ENCODE measurements at places on chromosomes 1 and 21. TPM values are rescaled to one million over a fixed set of nuclear protein-coding genes. Genes with fewer than 3 reads are reported as not detected.

DNA sequence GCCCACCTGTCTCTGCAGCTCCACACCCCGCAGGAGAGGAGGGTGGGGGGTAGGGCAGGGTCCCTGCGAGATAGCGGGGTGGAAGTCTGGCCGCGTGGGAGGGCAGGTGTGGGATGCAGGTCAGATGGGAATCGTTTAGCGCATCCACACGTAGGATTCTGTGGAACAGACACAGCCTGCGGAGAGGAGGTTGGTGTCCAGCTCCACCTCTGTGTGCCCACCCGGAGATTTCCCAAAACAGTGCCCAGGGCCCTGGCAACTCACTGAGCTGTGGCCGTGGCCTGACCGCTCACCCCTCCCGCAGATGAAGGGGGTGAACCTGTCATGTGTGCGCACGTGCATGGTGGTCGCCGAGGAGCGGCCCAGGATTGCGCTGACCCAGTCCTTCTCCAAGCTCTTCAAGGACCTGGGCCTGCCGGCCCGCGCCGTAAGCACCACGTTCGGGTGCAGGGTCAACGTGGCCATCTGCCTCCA is 46.9 kb downstream of the S100B start:
- no peaks in the 10 kb centered on the region for H3K27me3 ChIP-seq
- no peak overlapping the region for H3K27ac ChIP-seq
- H3K4me3 ChIP-seq = no peak overlapping the region

DNA sequence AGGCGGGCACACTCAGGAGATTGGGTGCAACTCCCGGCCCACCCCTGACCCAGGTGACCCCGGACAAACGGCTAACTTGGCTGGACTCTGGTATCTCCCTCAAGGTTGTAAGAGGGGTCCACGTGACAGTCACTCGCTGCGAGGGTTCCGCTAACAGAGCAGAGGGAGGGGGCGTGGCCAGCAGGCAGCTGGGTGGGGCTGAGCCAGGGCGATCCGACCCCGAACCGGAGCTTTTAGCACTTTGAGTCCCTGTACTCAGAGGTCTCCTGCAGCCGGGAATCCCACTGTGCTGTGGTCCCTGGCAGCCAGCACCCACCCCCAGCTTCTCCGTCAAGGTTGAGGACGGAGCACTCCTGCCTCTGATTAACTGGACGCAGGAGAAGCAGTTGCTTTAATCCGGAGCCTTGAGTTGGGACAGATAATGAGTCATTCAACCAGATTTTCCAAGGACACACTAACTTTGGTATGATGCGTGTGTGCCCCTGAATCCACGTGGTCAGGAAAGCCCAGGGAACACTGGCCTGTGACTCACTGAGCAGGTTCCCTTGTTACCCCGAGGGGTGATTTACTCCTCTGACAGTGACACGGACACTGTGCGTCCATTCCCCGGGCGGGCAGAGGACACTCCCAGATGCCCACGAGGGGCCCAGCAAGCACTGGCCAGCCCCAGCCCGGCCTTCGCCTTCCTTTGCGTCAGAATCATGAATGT is 16.8 kb downstream of the TRPM2 start:
- H3K4me3 ChIP-seq = peak overlapping the region; percentile 45
- no peaks in the 10 kb centered on the region for H3K36me3 ChIP-seq
- H3K27ac ChIP-seq = no peak overlapping the region
- peak; percentile 74 for DNase-seq
- H3K27me3 ChIP-seq = peaks cover 3% of the 10 kb centered on the region

- H3K36me3 ChIP-seq = no peaks in the 10 kb centered on the region
- H3K27ac ChIP-seq = no peak overlapping the region
- no peaks in the 10 kb centered on the region for H3K4me1 ChIP-seq
- H3K27me3 ChIP-seq = no peaks in the 10 kb centered on the region
- DNase-seq = no peak
- no peak overlapping the region for H3K4me3 ChIP-seq
Observed at GRCh38 chr1:231104917-231105316, 56.9 kb upstream of the TRIM67 start.

GRCh38 chr1:18691648-18692047 is 61.0 kb downstream of the PAX7 start:
- no peaks in the 10 kb centered on the region for H3K36me3 ChIP-seq
- DNase-seq = no peak
- no peak overlapping the region for H3K27ac ChIP-seq
- peaks cover 15% of the 10 kb centered on the region for H3K27me3 ChIP-seq
- 0 out of 2 replicates have a peak, but pooled peaks cover 3% of the 10 kb centered on the region for H3K4me1 ChIP-seq
- H3K4me3 ChIP-seq = no peak overlapping the region

DNA sequence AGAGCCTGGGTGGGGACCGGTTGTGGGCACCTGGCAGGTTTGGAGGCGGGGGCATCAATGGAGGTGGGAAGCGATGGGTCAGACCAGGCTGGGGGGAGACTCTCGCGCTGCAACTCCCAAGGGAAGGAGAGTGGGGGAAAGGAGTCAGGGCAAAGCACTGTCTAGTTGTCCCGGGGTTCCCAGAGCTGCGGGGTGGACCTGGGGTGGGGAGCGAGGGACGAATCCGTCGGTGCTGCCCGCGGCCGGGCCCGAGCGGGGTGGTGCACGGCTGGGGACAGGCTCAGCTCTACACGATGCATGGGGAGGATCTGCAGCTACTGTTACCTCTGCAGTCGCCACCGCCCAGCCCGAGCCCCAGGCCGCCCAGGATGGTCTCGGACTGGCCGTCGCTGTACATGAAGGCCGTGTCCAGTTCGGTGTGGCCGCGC is 427 bp downstream of the AKR7A2 start:
- H3K27me3 ChIP-seq = peaks cover 10% of the 10 kb centered on the region
- H3K27ac ChIP-seq = no peak overlapping the region
- no peaks in the 10 kb centered on the region for H3K36me3 ChIP-seq
- no peak for DNase-seq

DNA sequence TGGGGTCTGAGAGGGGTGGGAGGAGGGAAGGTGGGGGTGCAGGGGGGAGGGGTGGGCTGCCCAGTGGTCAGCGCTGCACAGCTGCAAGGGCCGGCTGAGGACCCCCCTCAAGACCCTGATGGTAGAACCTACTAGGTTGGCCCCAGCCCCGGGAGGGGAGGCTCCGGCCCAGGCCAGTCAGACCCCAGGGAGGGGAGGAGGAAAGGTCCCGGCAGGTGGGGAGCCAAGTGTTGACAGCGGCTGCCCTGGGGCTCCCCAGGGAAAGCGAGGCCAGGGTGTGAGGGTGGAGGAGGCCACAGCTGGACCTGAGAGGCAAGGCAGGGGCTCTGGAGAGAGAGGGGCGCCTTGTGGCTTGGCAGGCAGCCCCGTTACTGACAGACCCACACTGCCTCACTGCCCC is 31.1 kb downstream of the MEGF6 start:
- H3K27me3 ChIP-seq = no peaks in the 10 kb centered on the region
- no peaks in the 10 kb centered on the region for H3K36me3 ChIP-seq
- H3K27ac ChIP-seq = no peak overlapping the region

GRCh38 chr1:114122941-114123618 is 30.6 kb downstream of the SYT6 start:
- H3K4me1 ChIP-seq = peaks cover 25% of the 10 kb centered on the region
- H3K4me3 ChIP-seq = no peak overlapping the region
- DNase-seq = peak; percentile 24

- H3K36me3 ChIP-seq = no peaks in the 10 kb centered on the region
- no peak overlapping the region for H3K27ac ChIP-seq
- DNase-seq = no peak
- H3K27me3 ChIP-seq = no peaks in the 10 kb centered on the region
- H3K4me1 ChIP-seq = peaks cover 38% of the 10 kb centered on the region
- no peak overlapping the region for H3K4me3 ChIP-seq
Observed at GRCh38 chr1:34655875-34656240, 99.0 kb upstream of the GJB5 start.

DNA sequence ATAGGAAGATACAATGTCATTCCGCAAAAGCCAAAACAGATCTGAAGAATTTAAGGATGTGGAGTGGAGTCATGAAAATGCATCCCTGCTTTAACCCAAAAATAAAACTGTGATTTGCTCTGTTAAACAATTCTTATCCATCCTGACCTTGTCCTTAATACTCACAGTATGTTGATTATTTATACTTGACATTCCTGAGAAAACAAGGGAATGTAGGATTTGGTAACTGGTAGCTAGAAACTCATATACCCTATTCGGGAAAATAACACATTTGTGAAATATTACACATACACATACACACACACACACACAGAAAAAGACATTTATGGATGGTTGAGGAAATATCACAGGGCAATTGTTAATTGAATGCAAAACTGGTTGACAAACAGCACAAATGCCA is 80.2 kb downstream of the FMN2 start:
- H3K27ac ChIP-seq = no peak overlapping the region
- H3K36me3 ChIP-seq = no peaks in the 10 kb centered on the region
- H3K4me1 ChIP-seq = no peaks in the 10 kb centered on the region
- DNase-seq = no peak
- no peak overlapping the region for H3K4me3 ChIP-seq

- no peaks in the 10 kb centered on the region for H3K27me3 ChIP-seq
- H3K4me3 ChIP-seq = no peak overlapping the region
- no peaks in the 10 kb centered on the region for H3K4me1 ChIP-seq
- no peak overlapping the region for H3K27ac ChIP-seq
- peaks cover 57% of the 10 kb centered on the region for H3K36me3 ChIP-seq
- no peak for DNase-seq
Observed at GRCh38 chr1:232968965-232969364, 18.6 kb downstream of the NTPCR start.

GRCh38 chr21:25885880-25886279 is 151.1 kb downstream of the GABPA start:
- DNase-seq = no peak
- no peaks in the 10 kb centered on the region for H3K27me3 ChIP-seq
- H3K27ac ChIP-seq = no peak overlapping the region
- H3K4me1 ChIP-seq = no peaks in the 10 kb centered on the region
- no peak overlapping the region for H3K4me3 ChIP-seq

DNA sequence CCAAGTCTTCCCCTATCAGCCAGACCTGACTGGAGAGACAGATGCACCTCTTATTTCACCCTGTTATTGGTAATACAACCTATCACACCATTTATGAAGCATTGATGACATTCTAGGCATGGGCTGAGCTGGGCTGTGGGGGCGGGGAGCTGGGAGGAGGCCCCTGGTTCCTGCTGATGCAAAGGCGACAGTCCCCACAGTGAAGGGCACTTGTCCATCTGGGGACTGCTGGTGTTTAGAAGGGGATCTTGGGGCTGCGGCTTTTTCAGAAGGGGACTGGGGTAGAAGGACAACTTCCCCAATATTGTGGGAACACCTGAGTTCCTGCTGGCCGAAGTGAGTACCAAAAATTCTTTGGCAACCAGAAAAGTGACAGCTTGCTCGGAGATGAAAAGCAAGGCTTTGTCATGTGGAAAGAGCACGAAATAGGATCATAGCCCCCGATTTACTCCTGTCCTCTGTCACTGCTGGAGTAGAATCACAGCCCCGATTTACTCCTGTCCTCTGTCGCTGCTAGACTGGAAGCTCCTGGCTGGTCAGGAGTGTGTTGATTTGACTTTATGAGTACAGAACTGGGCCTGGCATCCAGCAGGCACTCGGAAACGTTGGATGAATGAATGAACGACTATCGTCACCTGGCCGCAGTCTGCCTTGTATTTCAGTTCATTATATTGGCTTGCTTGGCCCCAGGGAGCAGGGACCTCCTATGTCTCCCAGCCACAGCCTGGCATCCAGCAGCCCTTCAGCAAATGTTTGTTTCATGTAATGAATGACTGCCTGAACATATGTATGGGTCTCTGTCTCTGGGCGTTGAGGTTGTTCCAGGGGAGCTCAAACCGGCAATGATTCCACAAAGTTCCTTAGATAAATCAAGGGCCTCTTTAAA is 16.5 kb upstream of the ETV3L start:
- H3K36me3 ChIP-seq = no peaks in the 10 kb centered on the region
- 0 out of 2 replicates have a peak overlapping the region, but pooled peaks have one; percentile 32 for H3K27ac ChIP-seq
- H3K27me3 ChIP-seq = peaks cover under 1% of the 10 kb centered on the region

- H3K27ac ChIP-seq = no peak overlapping the region
- H3K4me3 ChIP-seq = no peak overlapping the region
- no peaks in the 10 kb centered on the region for H3K36me3 ChIP-seq
- peak; percentile 55 for DNase-seq
Observed at GRCh38 chr1:229378586-229379367, 35.9 kb upstream of the CCSAP start.

- H3K4me1 ChIP-seq = no peaks in the 10 kb centered on the region
- no peaks in the 10 kb centered on the region for H3K36me3 ChIP-seq
- no peaks in the 10 kb centered on the region for H3K27me3 ChIP-seq
- DNase-seq = no peak
- H3K4me3 ChIP-seq = no peak overlapping the region
Observed at GRCh38 chr1:9112961-9113880, 15.7 kb downstream of the GPR157 start.

GRCh38 chr1:18007391-18008041 is 100.1 kb upstream of the IGSF21 start:
- H3K36me3 ChIP-seq = no peaks in the 10 kb centered on the region
- H3K27ac ChIP-seq = no peak overlapping the region
- H3K4me3 ChIP-seq = no peak overlapping the region
- H3K27me3 ChIP-seq = no peaks in the 10 kb centered on the region
- H3K4me1 ChIP-seq = peaks cover 9% of the 10 kb centered on the region

GRCh38 chr1:246052603-246053002 is 454.5 kb downstream of the SMYD3 start:
- no peak overlapping the region for H3K27ac ChIP-seq
- H3K4me1 ChIP-seq = no peaks in the 10 kb centered on the region
- no peaks in the 10 kb centered on the region for H3K36me3 ChIP-seq
- no peak overlapping the region for H3K4me3 ChIP-seq

The TMPRSS15 gene
- not detected for total RNA-seq

The PLEKHA6 gene
- total RNA-seq = 4.3 TPM

The GGPS1 gene
- total RNA-seq = 33.9 TPM

The PLPPR4 gene
- 2.3 TPM for total RNA-seq

The HSF2BP gene
- 2.3 TPM for total RNA-seq

Data from GM23338 (cell line).